ENCODE measurements at places on chromosomes 7 and 10.
A peak's percentile ranks its signal among the peaks of the same experiment; 100 is the strongest.

DNA sequence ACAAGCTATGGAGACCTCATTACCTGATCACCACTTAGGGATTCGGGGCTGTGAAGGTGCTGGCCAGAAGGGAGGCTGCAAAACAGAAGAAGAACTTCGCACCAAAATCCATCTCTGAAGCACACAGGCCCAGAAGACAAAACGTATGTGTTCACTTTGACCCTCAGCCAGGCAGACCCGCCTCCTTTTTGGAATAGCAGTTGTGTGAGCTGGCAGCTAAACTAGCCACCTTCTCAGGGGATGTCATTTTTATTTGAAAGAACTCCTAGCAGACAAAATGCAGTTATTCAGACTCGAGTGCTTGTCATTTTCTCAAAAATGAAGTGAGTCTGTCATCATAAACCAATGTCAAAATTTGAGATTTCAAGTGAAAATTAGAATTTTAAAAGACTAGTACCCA is 71.7 kb downstream of the TNS3 start:
- no peak for DNase-seq

- no peak for DNase-seq
These were observed 1030.0 kb downstream of the SORCS1 start for GRCh38 chr10:106134326-106135000.

GRCh38 chr10:103572347-103573204 is 79.1 kb downstream of the NEURL1 start:
- DNase-seq = no peak

DNA sequence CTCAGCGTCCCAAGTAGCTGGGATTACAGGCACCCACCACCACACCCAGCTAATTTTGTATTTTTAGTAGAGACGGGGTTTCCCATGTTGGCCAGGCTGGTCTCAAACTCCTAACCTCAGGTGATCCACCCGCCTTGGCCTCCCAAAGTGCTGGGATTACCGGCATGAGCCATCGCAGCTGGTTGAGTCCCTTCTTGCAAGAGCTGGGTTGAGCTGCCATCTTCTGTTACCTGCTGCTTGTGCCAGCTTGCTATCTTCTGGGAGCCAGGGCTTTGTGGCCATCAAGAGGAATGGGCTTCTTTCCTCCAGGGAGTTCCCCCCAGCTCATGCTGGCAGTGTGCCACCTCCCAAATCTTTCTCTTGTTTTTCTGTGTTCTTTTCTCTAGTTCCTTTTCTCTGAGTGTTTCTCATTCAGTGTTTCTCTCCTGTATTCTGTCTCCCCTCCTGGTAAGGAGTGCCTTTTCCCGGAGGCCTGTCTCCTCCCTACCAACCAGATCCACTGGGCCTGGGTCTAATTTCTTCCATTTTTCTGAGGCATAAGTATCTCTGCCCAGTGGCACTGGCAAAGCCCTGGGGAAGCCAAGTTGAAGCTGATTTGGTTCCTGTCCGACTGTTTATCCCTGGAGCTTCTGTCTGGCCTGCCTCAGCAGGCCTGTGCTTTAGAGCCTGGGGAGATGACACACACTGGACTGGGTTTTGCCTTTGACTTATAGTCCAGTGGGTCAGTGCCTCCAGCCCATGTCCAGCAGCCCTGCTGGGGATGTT is 3.7 kb downstream of the DBNL start:
- no peak for DNase-seq

- no peak for DNase-seq
These were observed 187.4 kb downstream of the PHTF2 start for GRCh38 chr7:77985974-77986339.

GRCh38 chr10:71351087-71351486 is 32.0 kb downstream of the SLC29A3 start:
- DNase-seq = no peak

GRCh38 chr7:81624021-81624592 is 145.7 kb downstream of the HGF start:
- no peak for DNase-seq

- no peak for DNase-seq
These were observed 8.8 kb upstream of the STN1 start for GRCh38 chr10:103926722-103927319.

DNA sequence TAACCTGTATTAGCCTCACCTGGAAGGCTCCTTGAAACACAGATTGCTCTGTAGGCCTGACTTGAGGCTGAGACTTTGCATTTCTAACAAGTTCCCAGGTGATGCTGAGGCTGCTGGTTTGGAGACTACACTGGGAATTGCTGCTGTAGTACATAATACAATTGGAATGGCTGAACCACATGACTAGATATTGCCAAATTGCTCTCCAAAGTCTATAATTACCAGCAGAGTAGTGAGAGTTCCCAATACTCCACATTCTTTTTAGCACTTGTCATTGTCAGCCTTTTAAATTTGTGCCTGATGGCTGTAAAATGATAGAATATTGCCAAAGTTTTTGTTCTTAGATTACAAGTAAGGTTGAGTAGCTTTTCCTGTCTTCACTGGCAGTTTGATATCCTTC is 39.9 kb downstream of the PLEKHA8 start:
- no peak for DNase-seq

GRCh38 chr7:101746314-101746713 is 71.1 kb upstream of the CUX1 start:
- DNase-seq = no peak

- peak; percentile 12 for DNase-seq
These were observed 23.7 kb upstream of the FOXL3 start for GRCh38 chr7:265998-266850.

GRCh38 chr10:44935201-44935965 is 24.2 kb upstream of the RASSF4 start:
- DNase-seq = no peak

GRCh38 chr10:72625276-72625607 is 637 bp downstream of the MICU1 start:
- no peak for DNase-seq

- DNase-seq = no peak
These were observed 26.0 kb downstream of the BNIP3 start for GRCh38 chr10:131955591-131956340.

DNA sequence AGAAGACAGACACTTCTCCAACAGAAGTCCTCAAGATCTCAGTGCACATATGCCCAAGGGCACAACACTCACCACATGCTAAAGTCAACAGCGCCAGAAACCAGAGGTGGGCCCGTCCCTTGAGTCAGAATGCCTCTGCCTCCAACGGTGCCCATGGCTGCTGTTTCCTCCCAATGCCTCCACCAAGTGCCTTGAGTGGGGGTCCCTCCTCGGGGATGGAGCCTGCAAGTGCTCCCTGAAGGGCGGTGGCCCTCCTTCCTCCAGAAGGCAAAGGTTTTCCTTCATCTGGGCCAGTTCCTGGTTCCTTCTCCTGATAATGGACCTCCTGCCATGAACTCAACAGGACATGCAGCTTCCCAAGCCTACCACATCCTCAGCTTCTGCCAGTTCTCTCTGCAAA is 58.5 kb downstream of the TNS3 start:
- no peak for DNase-seq

GRCh38 chr10:14553448-14553847 is 221.2 kb downstream of the FAM107B start:
- DNase-seq = no peak

DNA sequence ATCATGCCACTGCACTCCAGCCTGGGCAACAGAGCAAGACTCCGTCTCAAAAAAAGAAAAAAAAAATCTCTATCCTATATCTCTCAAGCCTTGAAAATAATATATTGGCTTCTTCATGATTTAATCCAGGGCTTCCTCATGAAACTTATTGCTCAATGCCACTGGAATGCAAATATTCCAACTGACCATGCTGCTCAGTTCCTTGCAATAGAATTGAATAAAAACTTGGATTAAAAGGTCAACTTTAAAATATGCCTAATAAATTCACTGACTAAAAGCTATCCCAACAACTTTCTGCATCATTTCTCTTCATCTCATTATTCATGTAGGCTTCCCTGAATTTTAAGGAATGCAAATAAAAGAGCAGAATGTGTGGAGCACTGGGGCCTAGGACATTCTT is 42.1 kb upstream of the NOBOX start:
- DNase-seq = no peak

GRCh38 chr7:10644849-10645248 is 328.8 kb upstream of the PHF14 start:
- DNase-seq = no peak

DNA sequence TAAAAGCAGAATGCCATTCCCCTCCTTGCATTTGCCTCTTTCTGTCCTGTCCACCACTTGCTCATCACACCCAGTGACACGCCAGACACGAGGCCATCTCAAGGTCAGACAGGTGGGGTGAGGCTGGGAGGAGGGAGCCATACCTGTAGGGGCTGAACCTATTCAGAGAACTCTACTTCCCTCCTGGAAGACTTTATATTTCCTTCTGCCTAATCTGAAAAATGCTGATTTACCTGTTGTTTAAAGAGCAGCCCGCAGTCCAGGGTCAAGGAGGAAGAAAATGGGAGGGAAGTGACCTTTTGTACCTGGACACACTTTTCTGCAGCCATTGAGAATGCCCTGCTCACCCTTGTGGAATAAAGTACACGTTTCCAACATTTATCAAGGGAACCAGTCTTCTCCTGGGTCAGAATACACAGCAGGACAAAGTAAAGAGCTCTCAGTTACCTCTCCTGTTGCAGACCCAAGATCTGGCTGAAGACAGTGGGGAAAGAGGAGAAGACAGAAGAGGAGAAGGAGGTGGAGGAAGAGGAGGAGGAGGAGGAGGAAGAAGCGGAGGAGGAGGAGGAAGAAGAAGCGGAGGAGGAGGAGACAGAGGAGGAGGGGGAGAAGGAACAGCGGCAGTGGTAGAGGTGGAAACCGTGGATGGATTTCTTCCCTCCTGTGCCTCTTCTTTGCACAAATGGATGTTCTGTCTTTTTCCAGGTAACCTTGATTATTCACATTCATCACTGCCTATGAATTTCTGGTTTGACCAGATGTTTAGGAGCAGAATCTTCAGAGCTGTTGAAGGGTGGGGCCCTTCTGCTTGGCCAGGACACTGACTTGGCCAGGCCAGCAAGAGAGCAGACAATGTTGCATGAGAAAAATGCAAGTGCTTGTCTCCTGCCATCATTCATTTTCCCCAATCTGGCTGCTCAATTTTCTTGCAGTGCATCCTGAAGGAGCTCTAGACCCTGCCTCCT is 1.2 kb upstream of the BLNK start:
- no peak for DNase-seq

GRCh38 chr10:17504547-17505245 is 50.3 kb upstream of the ST8SIA6 start:
- no peak for DNase-seq

DNA sequence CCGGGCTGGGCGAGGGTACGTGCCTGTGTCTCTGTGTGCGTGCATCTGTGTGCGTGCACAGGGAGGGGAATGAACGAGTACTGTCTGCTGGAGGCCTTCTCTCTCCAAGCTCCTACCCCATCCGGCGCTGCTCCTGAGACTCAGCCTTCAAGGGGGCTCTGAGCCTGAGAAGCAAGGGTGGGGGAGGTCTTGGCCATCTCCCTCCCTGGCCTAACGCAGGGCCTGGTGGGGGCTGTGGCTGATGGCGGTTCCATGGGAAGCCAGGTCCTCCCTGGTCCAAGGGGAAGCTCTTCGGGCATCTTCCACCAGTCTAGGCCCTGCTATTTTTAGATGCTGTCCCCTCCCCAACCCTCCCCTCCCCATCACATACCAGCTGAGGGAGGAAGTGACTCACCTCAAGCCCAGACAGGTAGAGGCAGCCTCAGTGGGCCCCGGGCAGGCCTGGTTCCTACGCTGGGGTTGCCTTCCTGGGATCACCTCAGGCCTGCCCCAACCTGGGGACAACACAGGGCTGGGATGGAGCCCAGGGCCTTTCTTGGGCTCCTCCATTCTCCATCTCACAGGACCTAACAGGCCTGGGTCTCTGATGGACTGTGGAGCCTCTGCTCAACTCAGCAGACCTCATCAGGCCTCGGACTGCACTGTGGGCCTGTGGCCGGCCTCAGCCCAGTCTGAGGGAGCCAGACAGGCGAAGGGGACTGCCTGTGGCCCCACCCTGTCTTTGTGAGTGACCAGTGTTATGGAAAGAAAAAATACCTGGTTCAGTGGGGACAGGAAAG is 32.2 kb downstream of the DNAJB12 start:
- no peak for DNase-seq

All from iPS-NIHi11 (cell line).